Fibroblast of skin of right biceps (primary cell): ENCODE measurements at places on chromosomes 1 and 21.

DNA sequence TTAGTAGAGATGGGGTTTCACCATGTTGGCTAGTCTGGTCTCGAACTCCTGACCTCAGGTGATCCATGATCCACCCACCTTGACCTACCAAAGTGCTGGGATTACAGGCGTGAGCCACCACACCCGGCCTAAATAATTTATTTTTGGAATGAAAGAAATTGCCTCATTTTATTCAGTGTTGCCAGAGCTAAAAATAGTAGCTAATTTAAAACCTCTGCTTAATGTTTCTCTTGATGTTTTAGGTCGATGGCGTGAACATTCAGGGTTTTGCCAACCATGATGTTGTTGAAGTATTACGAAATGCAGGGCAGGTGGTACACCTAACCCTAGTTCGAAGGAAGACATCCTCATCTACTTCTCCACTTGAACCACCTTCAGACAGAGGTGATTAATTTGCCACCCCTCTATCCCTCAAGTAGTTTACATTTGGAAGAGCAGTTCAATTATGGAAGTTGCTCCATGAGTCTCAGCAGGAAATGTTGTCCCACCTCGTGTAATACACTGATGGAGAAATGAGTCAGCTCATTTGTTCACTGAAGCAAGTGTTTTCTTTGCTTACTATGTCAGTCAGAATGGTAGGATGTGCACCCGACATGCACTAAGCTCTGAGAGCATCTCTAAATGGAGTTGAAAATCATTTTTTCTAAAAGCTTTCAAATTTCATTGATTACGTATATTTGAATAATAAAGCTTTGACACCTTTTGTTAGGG lies 54.9 kb downstream of the PATJ start:
- peak; percentile 6 for DNase-seq

- no peak for DNase-seq
Observed at GRCh38 chr21:35102488-35103371, 53.6 kb upstream of the RUNX1 start.

GRCh38 chr1:69824932-69825331 lies 257.2 kb downstream of the LRRC7 start:
- DNase-seq = peak; percentile 3

- no peak for DNase-seq
Observed at GRCh38 chr1:55568732-55569131, 353.6 kb upstream of the USP24 start.

DNA sequence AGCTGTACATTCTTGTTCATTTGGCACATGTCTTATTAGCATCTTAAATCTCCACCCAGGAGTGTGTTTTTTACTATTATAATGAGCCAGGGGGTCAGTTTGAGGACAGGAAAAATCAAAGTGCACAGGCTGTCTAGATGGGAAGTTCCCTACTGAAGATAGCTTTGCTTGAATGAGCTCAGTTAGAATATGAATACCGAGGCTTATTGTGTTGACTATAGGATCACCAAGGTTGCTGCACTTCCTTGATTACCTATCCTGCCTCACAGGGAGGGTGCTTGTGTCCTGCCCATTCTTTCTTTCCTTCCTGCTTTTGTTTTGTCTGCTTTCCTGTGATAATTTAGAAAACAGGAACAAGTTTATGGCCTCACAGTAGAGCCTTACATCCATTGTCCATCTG lies 16.3 kb downstream of the PHGDH start:
- DNase-seq = no peak
